ENCODE measurements at places on chromosomes 5 and 9.

DNA sequence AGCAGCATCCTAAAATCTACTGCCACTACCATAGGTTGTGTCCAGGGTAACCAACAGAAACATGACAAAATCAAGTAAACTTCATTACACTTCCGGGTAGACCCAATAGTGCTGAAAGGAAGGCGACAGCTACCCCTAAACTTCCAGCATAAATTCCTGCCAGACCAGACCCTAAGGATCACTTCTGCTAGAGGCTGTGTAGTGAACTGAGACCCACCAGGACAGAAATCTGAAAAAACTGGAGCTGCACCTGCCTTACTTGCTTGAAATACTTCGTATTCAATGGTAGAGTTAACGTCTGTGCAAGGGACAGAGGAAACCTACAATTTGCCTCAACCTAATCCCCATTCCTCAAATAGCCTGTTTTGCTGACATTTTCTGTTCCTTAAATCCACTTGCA lies 1.0 kb upstream of the SECISBP2 start:
- no peak for DNase-seq

GRCh38 chr5:135359374-135360165 lies 39.5 kb downstream of the MACROH2A1 start:
- no peak for DNase-seq

DNA sequence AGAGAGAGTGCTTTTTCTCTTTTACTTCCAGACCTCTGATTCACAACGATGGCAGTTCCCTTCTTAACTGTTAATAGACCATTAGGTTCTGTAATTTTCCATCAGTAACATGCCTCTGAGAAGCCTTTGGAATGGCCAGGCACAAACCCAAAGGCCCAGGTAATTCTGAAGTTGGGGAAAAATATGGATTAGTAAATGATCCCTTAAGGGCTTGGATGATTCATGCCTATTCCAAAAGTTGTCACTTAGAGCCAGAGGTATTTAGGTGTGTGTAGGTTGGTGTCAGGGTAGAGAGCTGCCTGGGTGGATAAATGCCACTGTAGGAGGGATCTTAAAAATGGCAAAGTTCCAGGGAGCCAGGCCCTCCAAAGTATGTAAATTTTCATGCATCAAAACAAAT lies 228.8 kb downstream of the PLK2 start:
- DNase-seq = no peak

DNA sequence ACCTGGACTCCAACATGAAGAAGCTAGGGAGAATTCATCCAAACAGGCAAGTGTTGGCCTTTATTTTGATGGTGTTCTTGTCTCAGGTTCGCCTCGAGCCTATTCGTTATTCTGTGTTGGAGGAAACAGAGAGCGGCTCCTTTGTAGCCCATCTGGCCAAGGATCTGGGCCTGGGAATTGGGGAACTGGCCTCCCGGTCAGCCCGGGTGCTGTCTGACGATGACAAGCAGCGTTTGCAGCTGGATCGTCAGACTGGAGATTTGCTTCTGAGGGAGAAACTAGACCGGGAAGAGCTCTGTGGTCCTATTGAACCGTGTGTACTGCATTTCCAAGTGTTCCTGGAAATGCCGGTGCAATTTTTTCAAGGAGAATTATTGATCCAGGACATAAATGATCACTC lies 367 bp downstream of the PCDHB4 start:
- DNase-seq = no peak

GRCh38 chr9:91903126-91903911 lies 46.7 kb downstream of the ROR2 start:
- DNase-seq = no peak

- DNase-seq = no peak
Measured at GRCh38 chr5:54985301-54986268, at the start of gene ESM1. Gene ESM1, minus strand, starts transcription at chr5:54985593. Its CDS starts 76 bp downstream, at chr5:54985517.

DNA sequence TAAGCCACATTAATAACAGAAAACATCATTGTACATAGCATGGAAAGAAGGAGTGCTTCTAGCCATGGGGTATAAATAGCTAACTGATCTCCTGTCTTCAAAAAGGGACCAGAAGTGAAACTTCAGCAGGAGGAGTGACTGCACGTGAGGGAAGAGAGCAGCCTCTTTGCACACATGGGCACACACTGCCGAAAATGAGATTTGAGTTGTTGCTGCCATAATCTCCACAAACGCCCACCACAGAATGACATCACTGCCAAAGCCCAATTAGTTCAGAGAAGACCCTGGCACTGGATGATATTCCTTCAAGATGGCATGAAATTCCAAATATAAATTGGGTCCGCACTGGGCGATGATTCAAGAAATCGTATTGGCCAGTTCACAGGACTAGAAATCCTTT lies 238.9 kb upstream of the NR4A3 start:
- no peak for DNase-seq

DNA sequence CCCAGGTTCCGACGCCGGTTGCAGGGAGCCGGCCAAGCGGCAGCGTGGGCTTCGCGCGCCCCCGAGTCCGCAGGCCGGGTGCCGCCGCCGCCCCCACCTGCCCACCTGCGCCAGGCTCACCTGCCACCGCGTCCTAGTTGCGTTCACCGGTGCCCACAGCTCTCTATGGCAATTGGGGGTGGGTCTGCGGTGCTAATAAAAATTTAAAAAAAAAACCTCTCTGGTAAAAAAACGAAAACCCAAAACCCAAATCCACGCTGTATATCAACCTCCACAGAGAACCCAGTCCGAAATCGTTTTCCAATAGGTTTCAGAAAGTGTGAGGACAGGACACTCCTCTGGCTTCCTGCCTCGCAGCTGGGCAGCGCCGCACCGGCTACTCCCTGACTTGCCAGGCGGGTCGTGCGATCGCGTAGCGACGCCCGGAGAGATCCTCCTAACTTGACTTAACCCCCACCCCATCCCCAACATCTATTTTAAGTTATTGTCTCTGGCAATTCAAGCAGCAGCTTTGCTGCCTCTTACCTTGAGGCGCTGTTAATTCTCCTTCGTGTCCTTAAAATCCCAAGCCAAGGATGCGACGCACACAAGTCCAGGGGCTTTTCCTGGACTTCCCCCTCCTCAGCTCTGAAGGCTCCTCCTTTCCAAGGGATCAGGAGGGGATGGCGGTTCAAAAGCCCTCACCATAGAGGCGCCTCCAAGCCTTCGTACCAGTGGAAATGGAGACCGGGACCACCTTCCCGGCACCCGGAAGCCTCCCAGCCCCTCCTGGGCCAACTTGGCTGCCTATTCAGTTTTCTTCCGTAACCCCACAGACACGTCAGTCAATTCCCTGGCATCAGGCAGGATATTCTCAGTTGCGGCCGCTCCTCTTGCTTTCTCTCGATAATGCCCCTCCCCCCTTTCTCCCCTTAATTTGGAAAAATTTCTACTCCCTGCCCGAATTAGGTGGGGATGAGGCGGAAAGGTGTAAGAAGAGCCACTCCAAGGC lies 1639.4 kb upstream of the C9orf72 start:
- DNase-seq = no peak

DNA sequence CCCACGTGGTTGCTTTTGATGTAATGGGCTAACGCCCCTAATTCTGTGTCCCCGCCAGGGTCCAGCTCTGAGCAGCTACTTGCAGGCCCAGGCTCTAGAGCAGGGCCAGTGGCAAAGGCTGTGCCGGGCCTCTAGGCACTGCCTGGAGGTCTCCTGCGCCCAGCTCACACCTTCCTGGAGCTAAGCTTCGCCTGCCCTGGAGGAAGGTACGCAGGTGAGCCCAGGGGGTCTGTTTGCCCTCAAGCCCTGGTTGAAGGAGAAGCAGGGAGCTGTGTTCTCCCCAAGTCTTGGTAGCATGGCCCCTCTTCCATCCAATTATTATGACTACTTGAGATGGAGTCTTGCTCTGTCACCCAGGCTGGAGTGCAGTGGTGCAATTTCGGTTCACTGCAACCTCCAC lies 5.2 kb upstream of the LMX1B start:
- no peak for DNase-seq

DNA sequence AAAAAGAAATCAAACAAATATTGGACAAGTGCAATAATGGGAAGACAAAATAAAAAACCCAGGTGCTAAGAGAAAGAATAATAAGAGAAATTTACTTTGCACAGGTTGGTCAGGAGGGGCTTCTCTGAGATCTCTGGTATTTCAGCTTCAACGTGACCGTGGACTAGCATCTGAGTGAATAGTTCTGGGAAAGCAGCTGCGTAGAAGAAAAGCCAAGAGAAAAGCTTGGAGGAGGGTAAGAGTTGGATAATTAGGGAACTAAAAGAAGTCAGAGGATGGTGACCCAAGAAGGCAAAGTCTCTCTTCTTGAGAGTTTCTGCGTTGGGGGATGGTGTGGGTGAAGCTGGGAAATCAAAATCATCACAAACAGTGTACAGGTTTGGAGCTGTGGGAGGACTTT lies 41.6 kb downstream of the YIPF5 start:
- no peak for DNase-seq

GRCh38 chr5:21263361-21263760 lies 1275.4 kb upstream of the CDH18 start:
- no peak for DNase-seq

GRCh38 chr9:132408521-132408920 lies 1.5 kb upstream of the CFAP77 start:
- DNase-seq = no peak

- DNase-seq = no peak
Measured at GRCh38 chr9:8206720-8207119, 407.1 kb upstream of the DMAC1 start.

GRCh38 chr5:172282272-172283019 lies 1.1 kb downstream of the UBTD2 start:
- DNase-seq = no peak

DNA sequence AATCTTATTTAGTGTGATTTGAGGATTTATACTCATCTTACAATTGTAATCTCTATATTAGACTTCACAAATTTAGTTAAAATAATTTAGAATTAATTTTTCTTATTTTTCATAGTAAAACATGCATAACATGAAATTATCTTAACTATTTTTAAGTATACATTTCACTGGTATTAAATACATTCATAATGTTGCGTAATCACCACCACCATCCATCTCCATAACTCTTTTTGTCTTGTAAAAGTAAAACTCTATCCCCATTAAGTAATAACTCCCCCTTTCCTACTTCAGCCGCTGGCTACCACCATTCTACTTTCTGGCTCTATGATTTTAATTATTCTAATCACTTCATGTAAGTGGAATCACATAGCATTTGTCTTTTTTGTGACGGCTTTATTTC lies 193.4 kb downstream of the SH3GL2 start:
- no peak for DNase-seq

GRCh38 chr9:116905171-116905588 lies 218.1 kb downstream of the TRIM32 start:
- DNase-seq = no peak

DNA sequence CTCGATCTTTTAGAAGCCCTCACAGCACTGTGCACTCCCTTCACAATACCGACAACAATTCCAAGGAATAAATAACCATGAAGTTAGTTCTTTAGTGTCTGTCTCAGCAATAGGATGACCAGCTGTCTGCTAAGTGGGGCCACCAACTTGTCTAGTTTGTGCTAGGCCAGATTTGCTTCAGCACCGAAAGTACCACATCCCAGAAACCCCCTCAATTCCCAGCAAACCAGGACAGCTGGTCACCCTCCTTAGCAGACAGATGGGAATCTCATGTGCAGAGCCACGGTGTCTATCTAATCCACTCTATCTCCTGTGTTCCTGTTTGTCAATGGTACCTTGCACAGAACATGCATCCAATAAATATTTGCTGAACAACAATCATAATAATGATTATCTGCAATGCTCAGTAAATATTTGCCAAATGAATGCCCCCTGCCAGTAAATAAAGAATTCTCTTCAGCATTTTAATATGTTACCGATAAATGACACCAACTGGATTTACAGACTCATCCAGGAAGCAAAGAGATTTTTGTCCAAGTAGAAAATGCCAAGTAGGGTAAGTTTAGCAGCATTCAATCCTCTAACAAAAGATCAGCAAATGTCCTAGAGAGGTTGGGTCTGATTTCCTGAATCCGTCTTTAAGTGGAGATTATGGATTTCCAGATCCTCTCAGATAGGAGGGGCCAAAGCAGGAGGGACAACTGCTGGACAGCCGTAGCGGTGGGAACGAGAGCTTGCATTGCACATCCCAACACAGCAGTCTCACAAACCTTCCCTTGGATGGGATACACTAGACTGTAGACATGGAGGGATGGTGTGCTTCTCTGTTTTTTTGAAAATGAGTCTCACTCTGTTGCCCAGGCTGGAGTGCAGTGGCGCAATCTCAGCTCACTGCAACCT lies 51.9 kb upstream of the ANKRD33B start:
- no peak for DNase-seq

- no peak for DNase-seq
Measured at GRCh38 chr5:95217351-95217750, 67.5 kb downstream of the MCTP1 start.

DNA sequence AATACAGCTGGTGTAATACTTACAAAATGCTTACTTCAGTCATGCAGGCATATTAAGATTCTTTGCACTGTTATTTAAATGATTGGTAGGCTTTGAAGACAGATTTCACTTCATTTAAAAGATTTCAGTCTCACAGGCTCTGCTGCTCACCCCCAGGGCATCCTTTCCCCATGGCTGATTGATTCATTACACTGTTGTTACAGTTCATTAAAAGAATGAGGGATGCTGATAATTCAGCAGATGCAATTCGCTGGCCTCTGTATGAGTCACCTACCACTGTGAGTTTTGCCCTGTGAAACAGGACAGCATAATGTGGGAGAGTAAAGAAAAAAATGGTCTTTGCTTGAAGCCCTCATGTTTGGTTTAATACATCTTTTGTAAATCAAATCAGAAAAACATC lies 246.9 kb downstream of the CYLC2 start:
- DNase-seq = no peak

GRCh38 chr9:134557331-134557730 lies 84.3 kb upstream of the COL5A1 start:
- no peak for DNase-seq

DNA sequence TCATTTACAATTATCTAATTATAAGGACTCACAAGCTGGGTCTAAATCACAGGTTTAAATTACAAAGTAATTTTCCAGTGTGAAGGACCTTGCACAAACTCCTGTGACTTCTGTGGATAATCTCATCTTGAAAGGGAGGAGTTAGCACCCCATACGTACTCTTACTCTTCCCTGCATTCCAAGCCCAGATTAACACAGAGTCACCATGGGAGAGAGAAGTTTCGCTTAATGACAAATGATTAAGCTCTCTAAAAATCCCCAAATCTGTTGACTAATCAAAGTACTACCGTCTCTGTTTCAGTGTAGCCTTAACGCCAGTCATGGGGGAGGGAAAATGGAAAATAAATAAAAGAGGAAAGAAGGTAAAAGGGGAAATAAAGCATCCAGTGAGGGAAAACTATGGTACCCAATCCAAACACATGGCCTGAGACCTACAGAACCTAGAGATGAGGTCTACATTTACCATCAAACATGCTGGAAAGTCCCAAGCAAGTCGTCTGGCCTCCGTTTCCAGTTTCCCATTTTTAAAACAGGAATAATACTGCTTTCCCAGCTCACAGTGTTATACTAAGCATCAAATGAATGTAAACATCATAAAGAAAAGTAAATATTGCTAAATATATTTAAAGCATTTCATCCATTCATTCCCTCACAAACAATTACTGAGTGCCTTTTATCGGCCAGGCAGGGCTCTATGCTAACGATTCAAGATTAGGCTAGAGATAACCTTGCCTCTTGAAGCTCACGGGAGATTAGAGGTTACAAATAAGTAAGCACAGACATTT lies 63.2 kb downstream of the PCA3 start:
- no peak for DNase-seq

GRCh38 chr5:169970911-169971765 lies 9.2 kb downstream of the INSYN2B start:
- no peak for DNase-seq

All from stimulated activated CD4-positive, alpha-beta T cell treated with anti-CD3 and anti-CD28 coated beads, Interleukin-4, amount 100 ng/mL, for 1 hour (primary cell).